Activated T-cell treated with anti-CD3 and anti-CD28 coated beads for 48 hours (primary cell): ENCODE measurements at places on chromosomes 6 and 20.

GRCh38 chr20:58753267-58753921 lies 60.8 kb downstream of the NPEPL1 start:
- DNase-seq, result no peak

DNA sequence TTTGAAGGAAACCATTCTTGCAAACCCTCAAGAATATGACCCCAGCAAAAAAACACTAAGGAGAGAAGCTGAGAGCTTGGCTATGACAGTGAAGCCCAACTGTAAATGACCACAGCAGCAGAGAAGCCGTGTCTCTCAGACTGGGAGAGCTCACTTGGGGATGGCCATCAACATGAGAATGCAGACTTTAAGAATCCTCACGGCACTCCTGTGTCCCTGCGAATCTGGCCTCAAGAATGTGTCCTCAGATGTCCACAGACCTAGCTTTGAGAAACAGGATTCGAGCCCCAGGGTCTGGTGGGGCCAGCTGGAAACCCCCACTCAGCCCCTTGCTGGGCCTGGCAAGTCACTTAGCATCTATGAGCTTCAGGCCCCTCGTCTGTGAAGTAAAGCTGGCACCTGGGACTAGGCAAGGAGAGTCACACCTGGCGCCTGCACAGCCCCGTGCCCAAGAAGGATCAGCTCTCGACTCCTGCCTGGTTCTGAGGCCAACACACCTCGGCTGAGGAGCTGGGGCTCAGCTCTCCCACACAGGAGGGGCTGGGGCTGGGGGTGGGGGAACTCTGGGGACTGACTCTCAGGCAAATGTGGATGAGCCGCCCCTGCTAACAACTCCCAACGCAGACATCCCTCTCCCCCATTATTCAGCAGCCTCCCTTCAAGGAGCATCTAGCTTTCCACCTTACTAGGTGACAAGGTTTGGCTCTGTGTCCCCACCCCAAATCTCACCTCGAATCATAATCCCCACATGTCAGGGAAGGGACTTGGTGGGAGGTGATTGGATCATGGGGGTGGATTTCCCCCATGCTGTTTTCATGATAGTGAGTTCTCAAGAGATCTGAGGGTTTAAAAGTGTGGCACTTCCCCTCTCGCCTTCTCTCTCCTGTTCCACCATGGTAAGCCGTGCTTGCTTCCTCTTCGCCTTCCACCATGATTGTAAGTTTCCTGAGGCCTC lies 97.7 kb downstream of the GRM4 start:
- no peak for DNase-seq

DNA sequence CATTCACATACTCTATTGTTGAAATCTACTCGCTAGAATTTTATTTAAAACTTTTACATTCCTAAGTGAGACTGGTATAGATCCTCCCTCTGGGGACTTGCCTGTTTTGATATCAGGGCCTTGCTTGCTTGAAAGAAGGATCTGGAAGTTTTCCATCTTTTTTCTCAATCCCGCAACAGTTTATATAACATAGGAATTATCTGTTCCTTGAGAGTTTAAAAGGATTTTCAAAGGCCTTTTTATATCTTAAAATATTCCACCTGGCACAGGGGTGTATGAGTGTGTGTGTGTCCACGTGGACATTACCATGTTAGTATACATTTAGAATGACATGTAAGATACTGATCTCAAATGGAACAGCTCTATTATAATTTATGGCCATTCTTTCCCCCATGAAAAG lies 96.3 kb downstream of the TRERF1 start:
- no peak for DNase-seq

GRCh38 chr6:12047792-12048432 lies 35.8 kb downstream of the HIVEP1 start:
- DNase-seq, result no peak
